ENCODE measurements at places on chromosomes 3 and 15.

- DNase-seq: no peak
These were observed 6.8 kb downstream of the PTPRG start for GRCh38 chr3:61568127-61568526.

DNA sequence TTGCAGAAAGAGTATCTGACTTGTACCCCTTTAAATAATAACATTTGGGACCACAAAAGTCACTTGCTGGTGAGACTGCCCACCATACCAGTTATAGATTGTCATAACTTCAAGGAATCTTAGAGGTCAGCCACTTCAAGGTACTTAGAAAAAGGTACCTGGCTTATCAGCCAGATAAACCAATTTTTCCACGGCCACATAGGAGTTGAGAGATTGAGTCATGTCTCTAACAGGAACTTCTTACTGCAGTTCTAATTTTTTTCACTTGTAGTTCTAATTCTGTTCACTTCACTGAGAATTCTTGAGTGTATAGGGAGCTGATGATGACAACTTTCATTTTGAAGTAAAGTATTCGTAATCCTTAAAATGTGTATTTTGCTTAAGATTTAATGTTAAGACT lies 317.1 kb upstream of the CBLB start:
- no peak for DNase-seq

- no peak for DNase-seq
These were observed 7.1 kb downstream of the SEMA7A start for GRCh38 chr15:74426404-74427281.

- no peak for DNase-seq
These were observed 32.0 kb downstream of the MUC20 start for GRCh38 chr3:195752546-195753331.

GRCh38 chr15:64044300-64045100 lies 1.8 kb downstream of the DAPK2 start:
- no peak for DNase-seq

DNA sequence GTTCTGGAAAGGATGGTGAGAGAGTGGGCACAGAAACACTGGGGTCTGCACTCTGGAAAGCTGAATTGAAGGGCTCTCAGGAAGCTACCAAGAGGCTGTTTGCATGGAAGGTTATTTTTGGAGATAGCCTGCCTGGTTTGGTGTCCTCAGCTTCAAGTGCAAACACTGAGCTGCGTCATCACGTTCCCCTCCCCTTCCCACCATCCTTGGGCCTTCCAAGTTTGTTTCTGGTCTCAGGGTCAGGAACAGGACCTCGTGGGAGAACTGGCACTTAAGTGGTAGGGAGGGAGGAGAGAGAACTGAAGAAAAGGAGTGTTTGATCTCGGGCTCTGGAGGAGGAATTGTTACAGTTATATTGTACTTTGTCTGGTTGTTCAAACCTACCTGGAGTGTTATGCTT lies 10.6 kb downstream of the ST6GAL1 start:
- DNase-seq: no peak

GRCh38 chr3:71444028-71444860 lies 139.3 kb downstream of the FOXP1 start:
- DNase-seq: peak; percentile 69

GRCh38 chr15:89852342-89852995 lies 37.8 kb upstream of the ANPEP start:
- DNase-seq: no peak

DNA sequence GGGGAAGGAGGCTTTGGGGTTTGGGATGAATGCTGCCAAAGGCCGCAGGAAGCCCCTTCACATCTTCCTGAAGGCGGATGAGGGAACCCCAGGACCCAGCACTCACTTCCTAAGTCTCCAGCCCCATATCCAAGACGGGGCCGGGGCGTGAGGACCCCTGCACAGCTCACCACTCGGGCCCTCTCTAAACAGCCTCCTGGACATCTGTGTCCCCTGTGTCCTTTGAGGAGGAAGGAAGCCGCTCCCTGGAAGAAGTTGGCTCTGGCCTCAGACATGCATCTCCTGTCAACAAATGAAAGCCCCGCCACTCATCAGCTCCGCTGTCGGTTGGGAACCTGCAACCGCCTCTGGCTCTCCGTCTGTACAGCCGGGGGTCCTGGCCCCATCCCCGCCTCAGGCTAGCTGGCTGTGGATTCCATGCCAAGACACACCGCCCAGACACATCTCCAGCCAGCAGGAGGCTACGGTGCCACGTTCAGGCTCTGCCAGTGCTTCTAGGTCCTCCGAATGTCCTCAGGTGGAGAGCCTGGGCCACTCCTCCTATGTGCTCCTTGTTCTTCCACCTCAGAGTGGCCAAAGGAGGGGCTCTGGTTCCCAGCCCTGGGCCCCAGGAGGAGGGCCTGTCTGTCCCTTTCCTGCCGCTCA lies 140.0 kb upstream of the MEF2A start:
- peak; percentile 53 for DNase-seq

DNA sequence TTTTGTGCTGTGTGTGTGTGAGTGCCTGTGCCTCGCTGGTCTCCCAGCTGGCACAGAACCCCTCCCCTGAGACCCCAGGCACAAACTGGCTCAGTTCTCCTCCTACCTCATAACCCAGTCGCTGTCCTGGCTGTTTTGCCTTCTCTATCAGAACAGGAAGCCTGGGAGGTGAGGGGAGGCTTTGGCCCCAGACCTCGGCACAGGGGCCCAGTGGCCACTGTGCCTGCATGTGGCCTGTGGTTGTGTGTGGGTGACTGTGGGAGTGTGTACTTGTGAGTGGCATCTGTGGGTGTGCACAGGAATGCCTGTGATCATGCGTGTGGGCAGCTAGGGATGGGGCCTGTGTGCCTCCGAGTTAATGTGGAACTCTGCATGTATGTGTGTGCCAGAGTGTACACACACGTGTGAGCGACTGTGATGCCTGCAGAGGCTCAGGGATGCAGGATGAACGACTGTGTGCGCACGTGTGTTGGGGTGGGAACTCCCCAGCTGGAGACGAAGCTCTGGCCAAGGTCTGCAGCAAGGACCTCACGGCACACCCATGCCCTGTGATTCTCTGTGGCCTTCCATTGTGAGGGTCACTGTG lies 32.3 kb downstream of the PSTPIP1 start:
- peak; percentile 45 for DNase-seq

GRCh38 chr3:159892171-159892795 lies 96.4 kb upstream of the IL12A start:
- no peak for DNase-seq

DNA sequence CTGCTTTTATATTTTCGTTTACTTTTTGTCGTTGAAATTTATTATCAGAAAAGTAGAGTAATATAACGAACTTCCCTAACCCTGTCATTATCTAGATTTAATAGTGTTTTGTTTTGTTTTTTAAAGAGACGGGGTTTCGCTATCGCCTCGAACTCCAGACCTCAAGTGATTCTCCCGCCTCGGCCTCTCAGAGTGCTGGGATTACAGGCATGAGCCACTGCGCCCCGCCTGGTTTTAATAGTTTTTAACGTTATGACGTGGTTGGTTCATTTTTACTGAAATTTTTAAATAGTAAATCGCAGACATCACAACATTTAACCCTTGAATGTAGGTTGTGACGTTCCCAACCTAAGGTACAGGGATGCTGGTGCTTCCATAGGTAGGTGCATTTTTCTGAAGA lies 1.0 kb downstream of the NGRN start:
- DNase-seq: no peak

DNA sequence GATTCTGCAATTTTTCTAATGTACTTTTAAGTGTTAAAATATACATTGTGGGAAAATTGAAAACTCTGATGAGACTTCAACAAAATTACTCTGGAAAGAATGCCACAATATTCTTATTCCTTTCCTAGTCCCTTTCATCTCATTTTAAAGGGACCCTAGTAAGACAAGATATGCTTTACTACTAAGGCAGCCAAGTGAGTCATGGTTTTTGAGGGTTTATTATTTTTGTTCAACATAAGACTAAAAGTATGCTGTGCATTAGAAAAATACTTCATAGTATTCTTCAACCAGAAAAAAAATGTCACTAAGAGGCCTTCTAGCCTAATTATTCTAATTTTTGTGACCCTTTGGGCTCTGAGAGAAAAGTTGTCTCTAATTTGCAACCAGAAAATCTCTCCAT lies 7.4 kb downstream of the IL12A start:
- DNase-seq: no peak

- DNase-seq: no peak
These were observed 104.9 kb upstream of the MANF start for GRCh38 chr3:51280176-51280575.

GRCh38 chr3:142495103-142495502 lies 47.3 kb upstream of the XRN1 start:
- no peak for DNase-seq

DNA sequence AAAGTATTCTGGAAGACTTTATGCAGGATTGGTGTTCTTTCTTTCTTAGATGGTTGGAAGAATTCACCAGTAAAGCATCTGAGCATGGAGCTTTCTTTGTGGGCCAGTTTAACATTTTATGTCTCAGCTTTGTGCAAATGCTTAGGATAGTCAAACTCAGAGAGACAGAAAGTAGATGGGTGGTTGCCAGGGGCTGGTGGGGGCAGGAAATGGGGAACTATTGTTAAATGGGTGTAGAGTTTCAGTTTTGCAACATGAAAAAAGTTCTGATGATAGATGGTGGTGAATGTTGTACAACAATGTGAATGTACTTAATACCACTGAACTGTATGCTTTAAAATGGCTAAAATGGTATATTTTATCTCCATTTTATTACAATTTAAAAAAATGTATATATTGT lies 24.8 kb downstream of the SPCS1 start:
- DNase-seq: no peak

- DNase-seq: no peak
These were observed 385.9 kb downstream of the MFSD1 start for GRCh38 chr3:159187706-159188105.

- DNase-seq: peak; percentile 69
These were observed at the start of the genes FOXL2 and FOXL2NB for GRCh38 chr3:138946663-138947494. FOXL2 (minus strand) TSS chr3:138947137; CDS start chr3:138946722, 415 bp downstream. FOXL2NB (plus strand) TSS chr3:138947217; CDS start chr3:138947365, 148 bp downstream.

DNA sequence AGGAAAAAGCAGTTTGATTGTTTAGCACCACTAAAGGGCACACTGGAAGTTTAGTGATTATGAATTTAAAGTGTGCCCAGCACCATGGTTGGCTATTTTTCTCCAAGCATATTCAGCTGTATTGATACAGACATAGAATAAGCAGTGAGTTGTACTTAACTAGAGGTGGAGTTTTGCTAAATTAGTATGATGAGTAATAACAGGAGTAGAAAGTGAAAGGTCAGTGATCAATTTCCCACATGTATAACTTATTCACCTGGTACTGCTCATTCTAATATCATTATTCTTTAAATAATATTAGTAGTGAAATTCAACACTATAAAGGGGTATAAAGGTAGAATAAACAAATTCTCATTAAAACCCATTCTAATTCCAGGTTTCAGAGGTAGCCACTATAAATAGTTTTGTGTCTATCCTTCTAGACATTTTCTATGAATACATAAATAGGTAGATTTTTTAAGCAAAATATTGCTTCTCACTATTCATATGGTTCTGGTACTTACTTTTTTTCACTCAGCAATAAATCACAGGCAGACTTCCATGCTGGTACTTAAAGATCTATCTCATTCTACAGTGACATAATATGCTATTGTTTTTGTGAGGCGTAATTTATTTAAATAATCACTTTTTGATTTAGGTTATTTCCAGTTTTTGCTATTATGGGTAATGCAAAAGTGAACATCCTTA lies 732.9 kb downstream of the VGLL3 start:
- no peak for DNase-seq

All from activated CD8-positive, alpha-beta memory T cell treated with anti-CD3 and anti-CD28 coated beads, Interleukin-2, amount 50 U/mL, for 48 hours (primary cell).